Right renal pelvis (tissue), 4 donors: ENCODE measurements at places on chromosomes 5 and 9.

- DNase-seq: no peak
These were observed 26.4 kb upstream of the TMOD1 start for GRCh38 chr9:97475059-97475458.

DNA sequence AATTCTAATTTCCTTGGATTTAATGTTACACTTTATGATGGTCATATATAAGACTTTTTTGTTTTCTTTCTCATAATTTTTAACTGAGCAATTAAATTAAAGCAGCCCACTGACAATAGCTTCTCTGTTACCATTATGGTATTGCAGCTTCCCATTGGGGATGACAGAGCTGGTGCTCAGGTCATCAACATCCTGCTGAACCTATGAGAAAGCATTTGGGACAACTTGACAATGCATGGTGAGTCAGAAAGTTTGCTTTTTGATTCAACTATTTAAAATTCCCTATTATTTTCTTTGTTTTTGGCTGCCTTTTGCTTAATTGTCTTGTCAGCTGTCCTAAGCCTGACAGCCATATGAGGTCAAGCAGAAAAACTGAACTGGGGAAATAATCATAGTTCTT lies 487.4 kb upstream of the RIOK2 start:
- DNase-seq: no peak

- DNase-seq: no peak
These were observed 4.1 kb downstream of the DENND1A start for GRCh38 chr9:123925819-123926218.

DNA sequence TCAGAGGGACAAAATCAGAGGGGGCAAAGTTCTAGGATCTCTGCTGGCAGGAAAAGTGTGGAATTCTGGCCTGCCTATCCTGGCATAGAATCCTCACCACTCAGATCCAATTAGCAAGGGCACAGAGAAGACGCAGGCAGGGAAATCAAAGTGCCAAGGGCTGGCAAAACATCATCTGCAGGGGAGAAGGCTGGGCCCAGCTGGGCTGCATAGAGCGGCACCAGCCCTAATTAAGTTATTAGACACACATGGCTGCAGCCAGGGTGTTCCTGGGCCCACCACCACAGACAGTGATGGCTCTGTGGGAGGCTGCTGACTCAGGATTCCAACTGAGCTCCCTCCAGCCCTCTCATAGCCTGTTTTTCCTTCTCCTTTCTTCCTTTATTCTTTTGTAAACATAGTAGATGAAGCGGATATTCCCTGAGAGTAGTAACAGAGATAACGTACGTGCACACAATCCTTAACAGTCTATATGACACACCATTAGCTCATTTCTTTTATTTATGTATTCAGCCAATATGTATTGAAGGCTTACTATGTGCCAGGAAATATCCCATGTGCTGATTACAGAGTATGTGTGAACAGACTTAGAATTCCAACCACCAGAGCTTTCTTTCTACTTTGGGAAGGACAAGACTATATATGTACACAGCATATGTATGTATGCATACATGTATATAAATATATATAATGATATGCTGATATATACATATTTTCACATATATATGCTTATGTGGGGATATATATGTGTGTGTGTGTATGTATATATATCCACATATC lies 236.1 kb downstream of the ASTN2 start:
- DNase-seq: peak; percentile 3

DNA sequence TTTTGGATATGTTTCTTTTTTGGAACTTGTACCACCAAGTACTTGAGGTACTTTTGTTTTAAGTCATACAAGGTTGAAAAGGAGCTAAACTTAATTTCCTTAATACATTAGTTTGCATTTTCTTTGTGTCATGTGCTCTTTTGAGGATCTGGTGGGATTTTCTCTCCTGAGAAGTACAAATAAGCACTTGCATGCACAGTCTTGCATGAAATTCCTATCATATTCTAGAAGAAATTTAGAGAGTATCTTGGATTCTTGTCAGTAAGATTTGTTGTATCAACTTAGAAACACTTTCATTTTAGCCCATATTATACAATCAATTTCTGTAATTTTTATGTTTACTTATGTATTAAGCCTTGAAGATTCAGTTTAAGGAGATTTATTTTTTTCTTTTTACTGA lies 64.9 kb downstream of the CCNH start:
- no peak for DNase-seq
